A549 treated with Hydrocortisone at 1 μM for 4 hours (cell line): ENCODE measurements at places on chromosomes 7 and 10. TPM values are rescaled to one million over a fixed set of nuclear protein-coding genes. Genes with fewer than 3 reads are reported as not detected.

The AEBP1 gene
- total RNA-seq = 0.02 to 0.13 TPM (median 0.07 TPM) in 4 of 5 replicates, not detected in the other

The OR2A42 gene
- total RNA-seq = not detected in 5 replicates

The ANKRD30A gene
- total RNA-seq = 0.36 to 0.99 TPM (median 0.86 TPM) in 5 replicates

The HTR5A gene
- not detected in 5 replicates for total RNA-seq

The AKR1C8 gene
- total RNA-seq = not detected in 5 replicates

The SDK1 gene
- 0.37 to 0.61 TPM (median 0.45 TPM) in 5 replicates for total RNA-seq

The ADAM22 gene
- 0.16 to 0.43 TPM (median 0.33 TPM) in 5 replicates for total RNA-seq

The MGMT gene
- total RNA-seq = 6.5 to 7.6 TPM (median 6.9 TPM) in 5 replicates

The CHPF2 gene
- 41.0 to 46.4 TPM (median 43.4 TPM) in 5 replicates for total RNA-seq

The LIPN gene
- total RNA-seq = not detected in 5 replicates
